Ureter (tissue), 1 donor: ENCODE measurements at places on chromosomes 5 and 9.

- no peak for DNase-seq
Measured at GRCh38 chr9:37575511-37575914, 667 bp downstream of the FBXO10 start.

DNA sequence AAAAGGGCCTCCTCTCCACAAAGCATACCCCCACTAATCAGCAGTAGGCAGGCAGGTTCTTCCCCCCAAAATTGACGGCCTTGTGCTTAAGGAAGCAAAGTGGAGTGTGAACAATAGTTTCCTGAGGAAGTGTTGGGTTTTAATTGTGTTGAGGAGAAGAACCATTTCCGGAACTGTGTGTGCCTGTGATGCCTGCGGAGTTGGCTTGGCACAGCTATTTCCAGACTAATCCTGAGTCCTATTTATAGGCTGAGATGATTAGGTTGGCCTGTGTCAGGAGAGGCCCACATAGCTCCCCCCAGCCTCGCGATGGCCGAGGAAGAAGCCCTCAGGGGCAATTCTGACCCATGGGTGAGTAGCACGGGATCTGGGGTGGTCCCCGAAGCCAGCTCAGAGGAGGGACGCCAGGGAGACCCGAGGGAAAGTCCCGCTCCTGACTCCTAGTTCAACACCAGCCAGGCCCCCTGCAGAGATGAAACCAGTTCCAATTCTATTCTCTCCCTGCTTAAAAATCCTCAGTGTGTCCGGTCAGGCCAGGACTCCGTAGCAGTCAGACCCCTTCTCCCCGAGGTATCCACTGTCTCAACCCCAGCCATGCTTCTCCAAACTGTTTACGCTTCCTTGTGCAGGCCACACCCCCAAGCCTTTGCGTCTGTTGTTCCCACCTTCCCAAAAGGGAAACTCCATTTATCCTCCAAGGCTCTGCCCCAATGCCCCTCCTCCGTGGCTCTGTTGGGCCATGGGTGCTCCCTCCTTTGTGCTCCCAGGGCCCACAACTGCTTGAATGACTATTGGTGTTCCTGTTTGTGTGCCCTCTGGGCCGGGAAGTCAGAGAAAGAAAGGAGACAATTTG lies 18.1 kb downstream of the GSN start:
- DNase-seq: no peak

- DNase-seq: no peak
Measured at GRCh38 chr9:79945016-79945415, 373.3 kb downstream of the TLE4 start.

GRCh38 chr5:130333089-130333488 lies 428.8 kb downstream of the CHSY3 start:
- DNase-seq: no peak
